Daoy (cell line): ENCODE measurements at places on chromosomes 6 and 20. TPM values are rescaled to one million over a fixed set of nuclear protein-coding genes. Genes with fewer than 3 reads are reported as not detected.

- DNase-seq: peak; percentile 28
Observed at GRCh38 chr20:17875106-17875980, 93.3 kb downstream of the SNX5 start.

The TRDN gene
- 0.06 TPM in 1 of 2 replicates, not detected in the other for total RNA-seq

The CST4 gene
- not detected in 2 replicates for total RNA-seq

- no peak for DNase-seq
Observed at GRCh38 chr6:150531957-150532356, 67.7 kb upstream of the PLEKHG1 start.

DNA sequence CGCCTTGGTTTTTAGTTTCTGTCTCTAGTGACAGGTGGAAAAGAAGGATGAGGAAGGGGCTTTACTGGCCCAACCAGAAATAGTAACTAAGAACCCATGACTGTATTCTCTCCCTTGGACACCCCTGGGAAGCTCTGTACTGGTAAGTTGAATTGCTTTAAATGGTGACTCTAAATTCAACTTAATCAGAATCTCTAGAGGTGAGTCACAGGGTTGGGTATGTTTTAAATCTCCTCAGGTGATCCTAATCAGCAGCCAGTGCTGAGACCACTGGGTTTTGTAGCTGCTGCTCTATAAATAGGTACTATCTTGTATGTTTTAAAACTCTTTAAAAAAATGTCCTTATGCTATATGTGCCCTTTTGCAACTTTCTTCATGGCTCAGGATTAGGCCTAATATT, 314.0 kb upstream of the ECI2 start:
- no peak for DNase-seq

The RNGTT gene
- total RNA-seq: 30.8 and 43.9 TPM in 2 replicates

GRCh38 chr6:4506792-4507191, 269.4 kb upstream of the CDYL start:
- no peak for DNase-seq

DNA sequence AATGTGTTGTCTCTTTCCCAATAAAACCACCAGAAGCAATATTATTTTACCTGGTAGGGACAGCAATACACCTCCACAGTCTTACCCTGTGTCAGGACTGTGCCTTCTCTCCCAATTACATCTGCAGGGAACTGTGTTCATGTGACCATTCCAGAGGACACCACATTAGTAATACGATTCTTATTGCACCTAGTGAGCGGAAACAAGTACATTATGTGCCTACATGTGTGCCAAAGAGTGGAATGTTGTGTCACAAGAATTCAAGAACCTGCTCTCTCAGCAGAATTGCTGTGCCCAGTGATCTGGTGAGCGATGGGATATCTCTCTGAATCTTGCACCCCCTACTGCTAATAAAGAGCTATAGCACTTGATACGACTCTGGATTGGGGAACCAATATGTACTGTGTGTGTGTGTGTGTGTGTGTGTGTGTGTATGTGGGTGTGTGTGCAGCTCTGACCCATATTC, 57.4 kb upstream of the FOXC1 start:
- no peak for DNase-seq

The LY6G6D gene
- not detected in 2 replicates for total RNA-seq

GRCh38 chr6:47145212-47145611, 103.1 kb upstream of the ADGRF1 start:
- no peak for DNase-seq

DNA sequence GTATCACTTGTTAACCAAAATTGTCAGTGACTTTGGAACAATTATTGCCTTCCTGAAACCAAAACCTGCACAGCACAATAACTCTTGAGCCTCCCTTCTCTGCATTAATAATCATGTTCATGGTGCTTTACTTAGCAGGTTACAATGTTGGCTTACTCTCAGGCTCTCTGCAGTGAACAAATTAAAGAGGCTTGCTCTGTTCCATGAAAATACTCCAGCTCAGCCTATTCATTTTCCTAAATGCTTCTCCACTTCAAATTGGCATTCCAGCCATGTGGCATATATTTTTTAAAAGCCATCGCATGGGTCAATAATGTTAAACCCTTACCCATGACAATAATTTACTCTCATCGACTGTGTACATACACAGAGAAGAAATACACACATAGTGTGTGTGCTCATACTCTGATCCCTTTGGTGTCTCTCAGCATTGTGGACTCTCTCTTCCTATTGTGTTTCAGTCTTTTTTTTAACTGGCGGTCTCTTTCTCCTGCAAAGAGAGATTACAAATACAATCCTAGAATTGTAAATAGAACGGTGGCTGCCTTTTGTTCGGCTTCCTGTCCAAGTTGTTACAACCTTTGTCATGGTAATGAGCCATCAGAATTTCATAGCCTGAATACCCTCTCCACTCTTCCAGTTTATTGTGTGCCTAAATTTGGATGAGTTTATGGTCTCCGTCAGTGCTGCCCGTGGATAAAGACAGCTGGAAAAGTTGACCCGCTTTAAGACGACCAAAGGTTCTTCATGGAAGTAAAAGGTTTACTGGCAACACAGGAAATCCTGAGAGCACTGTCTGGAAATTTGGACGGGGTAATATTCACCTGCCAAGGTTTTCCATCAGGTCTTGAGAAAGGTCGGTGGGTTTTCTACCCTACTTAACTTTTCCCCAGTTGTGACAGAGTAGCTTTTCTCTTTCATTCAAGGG, 263.6 kb downstream of the CD83 start:
- DNase-seq: no peak

DNA sequence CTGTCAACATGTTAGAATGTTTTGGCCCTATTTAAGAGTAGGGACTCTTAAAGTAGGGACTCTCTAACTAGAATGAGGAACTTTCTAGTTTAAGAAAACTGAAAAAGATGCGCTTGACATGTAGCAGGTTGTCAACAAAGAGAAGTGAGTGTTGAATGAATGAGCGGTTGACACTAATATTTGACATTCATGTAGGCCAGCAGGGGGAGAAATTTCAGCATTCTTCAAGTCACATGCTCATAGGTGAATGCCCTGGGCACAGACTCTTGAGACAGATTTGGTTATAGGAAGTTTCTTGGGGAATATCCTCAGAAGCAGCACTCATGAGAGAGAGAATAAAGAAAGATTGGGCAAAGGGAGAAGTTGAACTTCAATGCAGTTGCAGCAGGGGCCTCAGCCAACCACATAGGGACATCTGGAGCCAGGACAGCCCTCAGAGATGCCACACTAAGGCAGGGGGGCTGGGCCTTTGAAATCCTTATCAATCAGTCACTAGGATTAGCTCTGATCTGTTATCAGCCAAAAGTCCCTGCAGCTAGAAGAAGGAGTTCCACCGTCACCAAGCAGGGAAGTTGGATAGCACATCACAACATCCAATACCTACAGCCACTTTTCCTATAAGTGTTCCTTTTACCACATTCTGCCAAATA, 145.1 kb upstream of the FKBP1C start:
- DNase-seq: no peak

DNA sequence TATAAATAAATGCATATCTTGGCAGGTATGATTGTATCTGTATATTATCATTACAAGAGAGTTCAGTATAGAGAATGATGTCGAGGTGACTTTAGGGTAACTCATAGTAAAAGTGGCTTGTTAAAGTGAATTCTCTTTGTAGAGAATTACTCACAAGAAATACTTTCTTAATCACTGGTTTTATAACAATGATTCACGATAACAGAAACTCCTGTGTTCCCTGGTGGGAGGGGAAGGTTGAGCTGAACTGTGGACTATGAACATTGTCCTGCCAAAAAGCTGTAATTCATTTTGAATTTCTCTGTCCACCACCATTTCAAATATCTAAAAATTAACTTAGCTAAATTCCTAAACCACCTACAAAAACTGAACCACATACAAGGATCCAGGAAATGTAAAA, 7.7 kb downstream of the TPMT start:
- DNase-seq: peak; percentile 49

The EFCAB8 gene
- total RNA-seq: 1.2 TPM in 1 of 2 replicates, not detected in the other

DNA sequence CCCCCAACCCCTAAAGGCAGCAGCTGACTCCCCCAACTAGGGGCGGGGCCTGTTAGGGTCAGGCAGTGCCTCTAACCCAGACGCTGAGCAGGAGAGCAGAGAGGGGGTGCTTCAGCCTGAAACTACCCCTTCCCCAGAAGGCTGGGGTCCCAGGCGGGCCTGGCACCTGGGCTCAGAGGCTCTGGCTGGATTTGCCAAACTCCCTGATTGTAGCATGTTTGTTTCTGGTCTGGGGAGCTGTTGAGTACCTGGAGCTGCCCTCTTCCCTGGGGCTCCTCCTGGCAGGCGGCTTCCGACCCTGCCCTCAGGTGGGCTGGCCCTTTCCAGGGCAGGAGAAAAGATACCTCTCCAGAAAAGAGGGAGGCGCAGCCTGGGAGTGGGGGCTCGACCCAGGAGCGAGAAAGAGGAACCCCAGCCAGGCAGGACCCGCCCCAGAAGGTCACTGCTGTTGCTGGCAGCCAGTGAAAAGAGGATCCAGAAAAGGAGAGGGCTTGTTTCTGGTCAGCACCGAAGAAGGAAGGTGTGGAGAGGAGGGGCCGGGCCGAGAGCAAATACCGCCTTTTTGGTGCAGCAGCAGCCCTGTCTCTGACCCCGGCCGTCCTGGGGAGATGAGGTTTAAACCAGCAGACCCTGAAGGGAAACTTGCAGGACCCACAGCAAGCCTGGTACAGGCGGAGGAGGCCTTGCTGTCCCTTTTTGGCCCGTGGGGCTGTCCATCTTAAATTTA, 810 bp upstream of the ABHD16B start:
- no peak for DNase-seq

DNA sequence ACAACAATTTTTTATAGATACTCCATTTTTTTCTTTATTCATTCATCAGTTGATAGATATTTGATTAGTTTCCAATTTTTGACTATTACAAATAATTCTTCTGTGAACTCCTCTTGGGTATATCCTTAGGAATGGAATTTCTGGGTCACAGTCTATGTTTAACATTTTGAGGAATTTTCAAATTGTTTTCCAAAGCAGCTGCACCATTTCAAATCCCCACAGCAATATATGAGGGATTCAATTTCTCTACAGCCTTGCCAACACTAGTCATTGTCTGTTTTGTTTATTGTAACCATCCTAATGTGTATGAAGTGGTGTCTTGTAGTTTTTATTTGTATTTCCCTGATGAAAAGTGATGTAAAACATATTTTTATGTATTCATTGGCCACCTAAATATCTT, 320.3 kb upstream of the DEFB112 start:
- no peak for DNase-seq

DNA sequence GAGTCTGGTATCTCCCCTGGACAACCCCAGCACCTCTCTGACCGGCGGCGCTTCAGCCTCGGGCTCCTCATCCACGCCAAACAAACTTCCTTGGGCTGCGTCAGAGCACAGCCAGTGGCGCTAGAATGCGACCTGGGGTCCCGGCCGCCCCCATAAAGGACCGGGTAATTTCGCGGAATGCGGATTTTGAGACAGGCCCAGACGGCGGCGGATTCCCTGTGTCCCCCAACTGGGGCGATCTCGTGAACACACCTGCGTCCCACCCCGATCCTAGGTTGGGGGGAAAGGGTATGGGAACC, 1.6 kb downstream of the FOXP4 start:
- DNase-seq: no peak

The EEF1A2 gene
- total RNA-seq: 3.9 and 6.4 TPM in 2 replicates

DNA sequence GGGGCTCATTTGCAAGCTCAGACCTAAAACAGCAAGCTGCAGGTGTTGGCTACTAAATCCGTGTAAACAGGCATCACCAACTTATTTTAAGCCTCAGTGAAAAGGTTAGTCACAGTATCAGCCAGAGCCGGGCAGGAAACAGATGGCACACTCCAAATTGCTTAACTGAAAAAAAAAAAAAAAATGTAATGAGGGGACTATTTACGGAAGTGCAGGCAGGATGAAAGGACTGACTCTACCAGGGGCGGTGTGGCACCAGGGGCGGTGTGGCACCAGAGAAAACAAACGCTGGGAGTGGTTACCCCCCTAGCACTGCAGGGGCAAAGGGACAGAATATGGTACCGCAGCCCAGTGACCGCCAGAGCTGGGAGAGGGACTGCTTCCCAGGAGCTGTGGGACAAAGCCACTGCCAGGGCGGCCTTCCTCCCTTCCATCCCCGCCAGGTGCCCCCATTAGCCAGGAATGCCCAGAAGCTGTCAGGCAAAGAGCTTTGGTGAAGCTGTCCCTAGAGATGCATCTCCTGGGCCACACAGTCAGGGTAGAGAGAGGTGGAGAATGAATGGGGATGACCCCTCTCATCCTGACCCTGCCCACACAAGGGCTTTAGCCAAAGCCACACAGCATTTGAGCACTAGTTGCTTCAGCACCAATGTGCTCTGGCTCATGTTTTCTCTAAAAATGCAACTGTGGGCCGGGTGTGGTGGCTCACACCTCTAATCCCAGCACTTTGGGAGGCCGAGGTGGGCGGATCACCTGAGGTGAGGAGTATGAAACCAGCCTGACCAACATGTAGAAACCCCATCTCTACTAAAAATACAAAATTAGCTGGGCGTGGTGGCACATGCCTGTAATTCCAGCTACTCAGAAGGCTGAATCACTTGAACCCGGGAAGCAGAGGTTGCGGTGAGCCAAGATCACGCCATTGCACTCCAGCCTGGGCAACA, 39.6 kb upstream of the GFOD1 start:
- DNase-seq: peak; percentile 45

The LPIN3 gene
- 0.06 TPM in 1 of 2 replicates, not detected in the other for total RNA-seq

DNA sequence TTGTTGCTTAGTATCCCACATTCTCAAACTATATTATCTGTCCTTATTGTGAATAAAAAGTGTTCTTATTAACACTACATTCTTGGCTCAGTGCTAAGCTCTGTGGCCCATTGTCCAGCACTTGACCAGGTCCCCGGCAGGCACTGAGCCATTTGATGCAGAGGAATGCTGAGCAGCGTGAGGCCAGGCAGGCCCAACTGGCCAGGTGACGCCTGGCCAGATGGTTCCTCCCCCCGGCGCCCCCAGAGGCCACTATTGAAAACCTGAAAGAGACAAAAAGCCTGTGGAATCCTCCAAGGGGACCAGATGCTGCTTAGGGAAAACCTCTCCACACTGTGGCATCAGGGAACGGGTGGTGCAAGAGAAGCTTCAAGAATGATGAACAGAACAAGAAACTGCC, 597.5 kb upstream of the JAG1 start:
- no peak for DNase-seq

DNA sequence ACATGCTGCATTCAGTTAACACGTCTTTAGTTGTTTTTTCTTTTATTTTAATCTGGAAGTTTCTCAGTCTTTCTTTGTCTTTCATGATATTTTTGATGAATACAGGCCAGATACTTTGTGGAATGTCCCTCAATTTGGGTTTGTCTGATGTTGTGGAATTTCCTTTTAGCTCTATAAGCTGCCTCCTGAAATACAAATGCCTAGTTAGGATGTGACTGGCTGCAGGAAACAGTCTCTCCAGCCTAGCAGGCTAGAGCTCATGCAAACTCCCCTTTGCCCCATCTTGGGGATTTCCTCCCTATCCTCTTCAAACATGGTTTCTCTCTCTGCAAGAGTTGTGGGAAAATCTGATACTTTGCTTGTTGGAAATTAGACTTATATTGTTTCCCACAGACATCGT, 89.3 kb upstream of the JAG1 start:
- DNase-seq: no peak
